ENCODE measurements at places on chromosomes 16 and 17.

DNA sequence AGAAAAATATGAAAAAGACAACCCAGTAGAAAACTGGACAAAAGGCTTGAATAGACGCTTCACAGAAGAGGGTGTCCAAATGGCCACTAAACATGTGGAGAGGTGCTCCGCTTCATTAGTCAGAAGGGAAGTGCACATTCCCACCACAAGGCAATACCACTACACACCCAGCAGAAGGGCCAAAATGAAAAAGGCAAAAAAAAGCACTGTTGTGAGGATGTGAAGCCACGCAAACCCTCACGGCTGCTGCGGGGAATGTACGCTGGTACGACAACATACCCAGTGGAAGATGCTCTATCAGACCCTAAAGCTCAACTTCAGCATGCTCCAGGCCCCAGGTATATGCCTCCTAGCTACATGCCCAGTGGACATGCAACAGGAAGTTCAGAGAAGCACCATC is 17.0 kb downstream of the PIK3R5 start:
- no peak for DNase-seq

DNA sequence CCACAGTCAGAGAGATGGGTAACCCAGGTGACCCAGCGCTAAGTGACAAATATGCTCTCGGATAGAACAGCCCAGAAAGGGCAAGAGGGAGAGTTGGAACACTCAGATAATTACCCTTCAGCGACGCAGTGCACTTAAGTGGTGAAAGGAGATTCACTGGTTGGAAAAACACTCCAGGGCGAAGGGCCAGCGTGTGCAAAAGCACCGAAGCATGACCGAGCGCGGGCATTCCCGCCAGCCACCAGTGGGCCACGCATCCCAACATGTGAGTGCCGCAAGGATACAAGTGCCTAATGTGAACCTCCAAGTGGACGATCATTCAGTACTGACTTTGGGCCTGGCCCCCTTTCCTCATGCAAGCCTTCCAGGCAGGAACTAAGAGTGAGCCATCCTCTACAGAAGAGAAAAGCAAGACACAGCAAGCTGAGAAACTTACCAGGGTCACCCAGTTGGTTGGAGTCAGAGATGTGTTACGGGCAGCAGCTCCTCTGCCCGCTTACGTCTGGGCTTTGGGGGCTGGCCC is 258.4 kb downstream of the C16orf95 start:
- no peak for DNase-seq

DNA sequence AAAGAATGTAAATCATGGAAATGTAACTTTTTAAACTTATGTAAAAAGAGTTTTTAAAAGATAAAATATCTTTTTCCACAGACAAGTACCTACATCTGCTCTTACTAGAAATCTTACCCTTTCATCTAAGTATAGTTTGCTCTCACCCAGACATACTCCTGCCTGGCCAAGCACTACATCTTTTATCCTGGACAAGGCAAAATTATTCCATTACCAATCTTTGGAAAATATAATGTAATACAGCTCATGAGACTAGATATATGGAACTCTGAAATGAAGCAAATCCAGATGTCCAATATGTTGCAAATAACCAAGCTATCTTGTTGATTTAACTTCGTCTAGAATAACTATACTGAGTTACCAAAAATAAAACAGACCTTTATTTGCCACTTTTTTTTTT is 50.0 kb downstream of the VMP1 start:
- no peak for DNase-seq

DNA sequence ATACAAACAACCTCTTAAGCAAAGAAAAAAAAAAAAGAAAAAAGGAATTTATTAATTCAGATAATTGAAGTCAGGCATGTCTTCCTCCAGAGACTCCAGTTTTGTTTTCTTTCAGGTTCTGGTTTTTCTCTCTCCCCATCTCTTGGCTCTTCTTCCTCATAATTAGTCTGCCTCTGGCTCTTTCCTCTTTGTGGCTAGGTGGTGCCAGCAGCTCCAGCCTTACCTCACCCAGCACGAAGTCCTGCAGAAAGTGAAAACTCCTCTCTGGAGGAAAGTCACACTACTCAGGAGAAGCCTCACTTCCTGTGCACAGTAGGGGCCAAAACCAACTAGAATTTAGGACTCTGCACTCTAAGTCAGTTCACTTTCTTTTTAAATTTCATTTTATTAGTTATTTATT is 10.3 kb upstream of the NFAT5 start:
- DNase-seq: no peak

GRCh38 chr17:64024781-64025731 is 4.6 kb upstream of the ICAM2 start:
- peak; percentile 34 for DNase-seq

DNA sequence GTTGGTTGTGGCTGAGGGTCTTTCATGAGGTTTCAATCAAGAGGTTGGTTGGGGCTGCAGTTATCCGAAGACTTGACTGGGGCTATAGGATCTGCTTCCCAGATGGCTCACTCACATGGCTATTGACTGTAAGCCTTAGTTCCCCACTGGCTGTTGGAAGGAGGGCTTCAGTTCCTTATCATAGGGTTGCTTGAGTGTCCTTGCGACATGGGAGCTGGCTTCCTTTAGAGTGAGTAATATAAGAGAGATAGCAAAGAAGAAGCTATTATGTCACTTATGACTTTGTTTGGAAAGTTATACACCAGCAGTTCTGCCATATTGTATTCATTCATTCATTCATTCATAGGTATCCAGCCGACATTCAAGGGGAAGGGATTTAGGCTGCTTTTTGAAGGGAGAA is 121.4 kb upstream of the WSCD1 start:
- no peak for DNase-seq

GRCh38 chr16:1674751-1675664 is 3.1 kb upstream of the JPT2 start:
- DNase-seq: peak; percentile 76

DNA sequence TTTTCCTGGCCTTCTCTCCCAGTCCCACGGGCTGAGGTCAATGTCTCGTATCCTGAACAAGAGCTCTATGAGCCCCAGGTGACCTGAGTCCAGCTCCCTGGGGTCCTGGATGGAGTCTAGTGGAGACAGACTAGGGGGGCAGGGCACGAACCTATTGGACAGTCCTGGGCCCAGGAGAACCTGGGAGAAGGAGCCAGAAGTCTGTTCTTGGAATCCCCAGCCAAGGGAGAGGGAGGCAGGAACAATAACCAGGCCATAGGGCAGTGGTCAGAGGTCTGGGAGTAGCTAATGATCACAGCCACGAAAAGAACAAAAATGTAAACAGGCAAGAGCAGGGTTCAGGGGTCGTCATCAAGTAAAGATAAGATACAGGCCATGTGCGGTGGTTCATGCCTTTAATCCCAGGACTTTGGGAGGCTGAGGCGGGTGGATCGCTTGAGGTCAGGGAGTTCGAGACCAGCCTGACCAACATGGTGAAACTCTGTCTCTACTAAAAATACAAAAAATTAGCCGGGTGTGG is 60.8 kb downstream of the COPRS start:
- DNase-seq: no peak

DNA sequence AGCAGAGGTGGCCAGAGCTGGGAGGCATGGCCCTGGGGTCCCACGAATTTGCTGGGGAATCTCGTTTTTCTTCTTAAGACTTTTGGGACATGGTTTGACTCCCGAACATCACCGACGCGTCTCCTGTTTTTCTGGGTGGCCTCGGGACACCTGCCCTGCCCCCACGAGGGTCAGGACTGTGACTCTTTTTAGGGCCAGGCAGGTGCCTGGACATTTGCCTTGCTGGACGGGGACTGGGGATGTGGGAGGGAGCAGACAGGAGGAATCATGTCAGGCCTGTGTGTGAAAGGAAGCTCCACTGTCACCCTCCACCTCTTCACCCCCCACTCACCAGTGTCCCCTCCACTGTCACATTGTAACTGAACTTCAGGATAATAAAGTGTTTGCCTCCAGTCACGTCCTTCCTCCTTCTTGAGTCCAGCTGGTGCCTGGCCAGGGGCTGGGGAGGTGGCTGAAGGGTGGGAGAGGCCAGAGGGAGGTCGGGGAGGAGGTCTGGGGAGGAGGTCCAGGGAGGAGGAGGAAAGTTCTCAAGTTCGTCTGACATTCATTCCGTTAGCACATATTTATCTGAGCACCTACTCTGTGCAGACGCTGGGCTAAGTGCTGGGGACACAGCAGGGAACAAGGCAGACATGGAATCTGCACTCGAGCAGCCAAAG is 2.3 kb downstream of the CSF3 start:
- no peak for DNase-seq

DNA sequence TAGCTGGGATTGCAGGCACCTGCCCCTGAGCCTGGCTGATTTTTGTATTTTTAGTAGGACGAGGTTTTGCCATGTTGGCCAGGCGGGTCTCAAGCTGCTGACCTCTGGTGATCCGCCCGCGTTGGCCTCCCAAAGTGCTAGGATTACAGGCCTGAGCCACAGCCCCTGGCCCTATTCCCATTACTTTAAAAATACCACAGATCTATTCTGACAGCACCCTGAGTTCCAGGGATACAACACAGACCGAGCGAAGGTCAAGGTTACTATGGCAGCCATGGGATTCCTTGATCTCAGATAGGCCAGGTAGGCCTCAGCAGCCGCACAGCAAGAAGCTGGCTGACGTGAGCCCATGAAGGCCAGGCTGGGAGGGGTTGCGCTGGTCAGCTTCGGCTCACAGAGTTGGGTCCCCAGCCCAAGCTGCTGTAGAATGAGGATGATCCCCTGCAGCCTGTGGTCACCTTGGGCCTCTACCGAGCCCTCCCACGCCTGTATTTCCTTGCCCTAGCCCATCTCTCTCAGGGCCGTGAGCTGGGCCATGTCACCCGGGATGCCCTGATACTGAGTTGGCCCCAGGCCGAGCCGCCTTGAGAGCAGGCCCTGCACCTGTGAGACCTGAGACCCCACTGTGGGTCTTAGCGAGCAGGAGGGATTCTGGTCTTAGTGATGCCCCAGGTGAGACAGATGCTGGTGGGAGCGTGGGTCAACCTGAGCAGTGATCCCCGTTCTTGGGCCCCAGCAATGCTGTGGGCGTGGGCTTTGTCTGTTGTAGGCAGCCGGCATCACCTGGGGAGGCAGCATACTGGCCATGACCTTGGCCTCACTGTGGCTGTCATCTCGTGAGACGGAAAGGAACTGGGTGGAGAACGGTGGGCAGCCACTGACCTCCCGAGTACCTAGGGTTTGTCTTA is 16.9 kb upstream of the RNF213 start:
- no peak for DNase-seq

- DNase-seq: peak; percentile 41
Measured at GRCh38 chr17:75848523-75849278, 4.5 kb upstream of the UNC13D start.

- no peak for DNase-seq
Measured at GRCh38 chr16:19239511-19240155, 45.9 kb upstream of the CLEC19A start.

DNA sequence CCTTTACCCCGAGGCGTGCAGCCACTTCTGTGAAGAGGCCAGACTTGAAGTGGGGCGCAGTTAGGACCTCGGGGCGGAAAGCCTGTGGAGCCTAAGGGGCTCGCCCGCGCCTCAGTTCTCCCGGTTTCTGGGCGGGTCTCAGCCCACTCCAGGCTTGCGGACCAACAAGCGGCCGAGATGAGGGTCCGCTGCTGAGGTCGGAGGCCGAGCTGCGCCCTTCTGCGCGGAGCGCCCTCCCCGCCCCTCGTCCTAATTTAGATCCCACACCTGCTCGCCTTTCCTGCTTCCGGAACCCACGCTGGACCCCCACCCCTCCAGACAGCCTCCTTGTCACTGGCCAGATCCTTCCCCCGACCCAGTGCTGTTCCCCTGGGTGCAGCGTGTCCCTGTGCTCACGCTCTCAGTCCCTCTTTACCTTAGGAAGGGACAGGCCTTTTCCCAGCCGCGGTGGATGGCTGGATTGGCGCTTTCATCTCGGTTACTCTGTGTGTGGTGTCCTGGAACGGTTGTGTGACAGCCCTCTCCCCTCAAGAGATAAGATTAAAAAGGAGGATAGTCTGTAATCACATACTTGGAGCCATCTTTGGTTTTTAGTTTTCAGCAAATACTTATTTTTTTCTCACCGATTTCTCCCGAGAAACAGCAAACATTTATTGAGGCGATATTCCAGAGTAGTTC is 933 bp upstream of the ATXN7L3 start:
- no peak for DNase-seq

Measured in iris pigment epithelial cell (primary cell).